RPMI8226 (cell line): ENCODE measurements at places on chromosomes 16 and 17.

DNA sequence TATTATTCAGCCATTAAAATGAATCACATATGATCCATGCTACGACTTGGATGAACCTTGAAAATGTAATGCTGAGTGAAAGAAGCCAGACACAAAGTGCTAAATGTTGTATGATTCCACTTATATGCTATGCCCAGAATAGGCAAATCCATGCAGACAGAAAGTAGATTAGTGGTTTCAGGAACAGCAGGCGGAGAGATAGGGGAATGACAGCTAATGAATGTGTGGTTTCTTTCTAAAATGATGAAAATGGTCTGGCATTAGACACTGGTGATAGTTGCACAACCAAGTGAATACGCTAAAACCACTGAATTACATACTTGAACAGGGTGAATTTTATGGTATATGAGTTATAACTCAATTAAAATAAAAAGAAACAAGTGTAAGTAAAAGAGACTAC lies 121.8 kb upstream of the NOG start:
- DNase-seq = no peak

DNA sequence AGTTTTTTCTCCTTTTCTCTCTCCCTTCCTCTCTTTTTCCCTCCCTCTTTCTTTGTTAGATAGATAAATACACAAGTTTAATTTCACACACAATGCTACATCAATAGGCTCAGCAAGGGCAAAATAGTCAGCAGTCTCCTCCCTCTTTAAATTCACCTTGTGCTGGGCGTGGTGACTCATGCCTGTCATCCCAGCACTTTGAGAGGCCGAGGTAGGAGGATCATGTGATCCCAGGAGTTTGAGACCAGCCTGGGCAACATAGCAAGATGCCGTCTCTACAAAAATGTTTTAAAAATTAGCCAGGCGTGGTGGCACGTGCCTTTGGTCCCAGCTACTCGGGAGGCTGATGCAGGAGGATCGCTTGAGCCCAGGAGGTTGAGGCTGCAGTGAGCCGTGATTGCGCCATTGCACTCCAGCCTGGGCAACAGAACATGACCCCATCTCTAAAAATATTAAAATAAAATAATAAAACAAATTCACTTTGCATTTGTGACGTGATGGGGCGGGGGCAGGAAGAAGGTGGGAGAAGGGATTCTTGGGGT lies 27.4 kb downstream of the IL21R start:
- no peak for DNase-seq

GRCh38 chr17:538181-538973 lies 176.3 kb downstream of the VPS53 start:
- no peak for DNase-seq

DNA sequence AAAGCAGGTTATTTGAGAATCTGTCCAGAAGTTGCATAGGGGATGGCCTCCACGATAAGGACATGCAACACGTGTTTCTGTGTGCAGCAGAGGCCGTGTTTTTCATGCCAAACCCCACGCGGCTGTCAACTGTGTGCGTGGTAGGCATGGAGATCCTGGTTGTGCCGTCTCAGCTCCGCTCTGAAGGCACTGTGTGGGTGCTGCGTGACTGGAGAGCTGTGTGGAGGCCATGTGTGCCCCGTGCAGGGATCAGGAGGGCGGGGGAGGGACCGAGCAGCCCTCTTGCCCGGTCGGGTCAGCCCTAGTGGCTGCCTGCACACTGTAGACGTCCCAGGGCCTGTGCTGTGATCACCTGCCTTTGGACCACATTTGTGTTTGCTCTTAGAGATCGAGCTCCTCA lies 74.5 kb downstream of the SEC14L1 start:
- no peak for DNase-seq

GRCh38 chr16:2147981-2148671 lies at the start of gene RAB26:
Gene RAB26, plus strand, starts transcription at chr16:2148625. Its CDS starts 159 bp downstream, at chr16:2148784.
- DNase-seq = peak; percentile 92

- no peak for DNase-seq
These were observed 79.4 kb downstream of the RAP1GAP2 start for GRCh38 chr17:2875608-2876007.

GRCh38 chr17:32780721-32781120 lies 96.2 kb downstream of the MYO1D start:
- no peak for DNase-seq

DNA sequence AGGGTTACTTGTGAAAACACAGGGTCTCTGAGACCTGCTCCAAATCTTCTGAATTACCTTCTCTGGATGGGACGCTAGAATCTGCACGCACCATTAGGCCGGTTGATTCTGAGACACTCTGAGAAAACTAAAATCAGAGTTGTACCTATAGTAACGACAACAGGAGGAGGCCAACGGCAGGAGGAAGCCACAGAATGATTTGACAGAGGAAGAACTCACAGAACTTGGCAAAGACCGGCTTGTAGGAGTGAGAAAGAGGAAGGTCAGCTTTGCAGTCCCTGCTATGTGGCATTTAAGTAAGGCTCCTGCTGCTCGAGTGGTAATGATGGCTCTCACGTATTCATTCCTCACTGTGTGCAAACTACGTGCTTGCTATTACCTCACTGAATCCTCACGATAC lies 483.0 kb downstream of the TMEM114 start:
- DNase-seq = peak; percentile 17

DNA sequence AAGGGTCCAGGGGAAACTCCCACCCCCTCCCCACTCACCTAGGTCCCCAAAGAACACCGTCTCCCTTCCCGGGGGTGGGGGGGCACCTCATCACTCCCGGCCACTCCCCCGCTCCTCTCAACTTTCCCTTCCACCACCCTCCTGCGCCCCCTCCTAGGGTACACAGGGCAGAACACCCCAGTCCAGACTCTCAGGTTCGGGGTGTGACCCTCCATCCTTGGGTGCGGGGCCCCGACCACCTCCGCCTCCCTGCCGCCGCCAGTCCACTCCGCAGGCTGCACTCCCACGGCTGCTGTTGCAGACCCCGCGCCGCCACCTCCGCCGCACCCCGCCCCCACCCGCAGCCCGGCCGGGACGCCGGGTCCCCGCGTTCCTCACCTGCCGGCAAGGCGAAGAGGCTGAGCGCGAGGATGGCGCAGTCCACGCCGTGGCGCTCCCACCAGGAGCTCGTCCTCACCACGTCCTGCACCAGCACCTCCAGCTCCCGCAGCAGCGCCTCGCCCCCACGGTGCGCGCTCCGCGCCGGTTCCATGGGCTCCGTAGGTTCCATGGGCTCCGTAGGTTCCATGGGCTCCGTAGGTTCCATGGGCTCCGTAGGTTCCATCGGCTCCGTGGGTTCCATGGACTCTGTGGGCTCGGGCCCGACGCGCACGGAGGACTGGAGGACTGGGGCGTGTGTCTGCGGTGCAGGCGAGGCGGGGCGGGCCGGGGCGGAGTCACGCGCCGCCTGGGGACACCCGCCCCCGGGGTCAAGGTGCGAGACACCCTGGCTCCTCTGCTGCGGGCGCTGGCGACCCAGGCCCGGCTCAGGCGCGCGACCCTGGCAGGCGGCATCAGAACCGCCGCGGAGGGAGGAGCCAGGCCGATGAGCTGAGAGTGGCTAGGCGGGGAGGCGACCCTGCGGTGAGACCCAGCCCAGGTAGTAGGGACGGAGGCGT lies at the start of gene FADS6:
Gene FADS6 (minus strand): TSS at position 660 of the 938 bp plus-strand sequence. CDS start 38 bp downstream, at position 622.
- DNase-seq = no peak

- DNase-seq = no peak
These were observed 1.0 kb upstream of the MYO18A start for GRCh38 chr17:29181226-29181625.

DNA sequence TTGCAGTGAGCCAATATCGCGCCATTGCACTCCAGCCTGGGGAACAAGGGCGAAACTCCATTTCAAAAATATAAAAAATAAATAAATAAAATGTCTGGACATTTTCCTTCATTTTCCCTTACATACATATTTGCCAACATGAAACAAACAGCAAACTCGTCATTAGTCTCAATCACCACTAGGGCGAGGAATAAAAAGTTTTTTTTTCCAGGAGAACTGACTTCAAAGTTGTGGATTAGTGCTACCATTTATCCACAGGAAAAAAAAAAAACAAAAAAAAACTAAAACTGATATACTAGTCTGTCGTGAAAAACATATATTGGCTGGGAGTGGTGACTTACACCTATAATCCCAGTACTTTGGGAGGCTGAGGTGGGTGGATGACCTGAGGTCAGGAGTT lies 77.0 kb upstream of the MTMR4 start:
- DNase-seq = no peak
